ENCODE measurements at places on chromosomes 12 and 14.

GRCh38 chr12:131828671-131829355 is 620 bp downstream of the MMP17 start:
- no peak for DNase-seq

GRCh38 chr12:119176267-119177055 is 2.3 kb upstream of the HSPB8 start:
- peak; percentile 95 for DNase-seq

DNA sequence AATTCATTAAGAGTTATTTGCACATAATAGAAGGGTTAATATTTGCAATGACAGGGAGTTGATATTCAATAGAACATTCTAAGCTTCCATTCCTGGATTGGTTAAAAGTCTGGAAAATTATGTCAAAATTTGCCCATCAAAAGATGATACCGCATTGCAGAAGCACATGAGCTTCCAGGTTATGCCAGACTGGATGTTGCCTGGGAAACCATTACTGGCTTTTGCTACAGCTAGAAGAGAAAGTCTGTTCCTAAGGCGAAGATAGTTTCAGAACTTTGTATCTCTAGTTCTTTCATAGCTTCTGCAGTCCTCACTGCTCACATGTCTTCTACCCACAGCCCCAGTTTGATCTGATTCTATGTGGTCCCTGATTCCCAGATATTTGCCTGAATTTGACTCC is 122.4 kb upstream of the AMIGO2 start:
- DNase-seq = no peak

DNA sequence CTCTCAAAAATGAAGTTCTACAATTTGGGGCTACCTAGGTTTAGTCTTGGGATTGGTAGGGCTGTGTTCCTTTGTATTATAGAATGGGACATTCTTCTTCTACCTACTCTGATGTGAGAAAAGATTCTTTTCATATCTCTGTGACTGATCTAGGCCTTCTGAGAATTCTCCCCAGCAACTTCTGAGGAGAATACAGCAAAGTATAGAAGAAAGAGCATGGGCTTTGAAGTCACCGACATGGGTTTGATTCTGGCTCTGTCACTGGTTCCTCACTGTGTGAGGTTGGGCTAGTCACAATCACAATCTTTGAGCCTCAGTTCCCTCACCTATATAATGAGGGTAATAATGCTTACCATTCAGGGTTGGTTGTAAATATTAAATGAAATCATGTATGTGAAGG is 5.0 kb downstream of the ATN1 start:
- no peak for DNase-seq

DNA sequence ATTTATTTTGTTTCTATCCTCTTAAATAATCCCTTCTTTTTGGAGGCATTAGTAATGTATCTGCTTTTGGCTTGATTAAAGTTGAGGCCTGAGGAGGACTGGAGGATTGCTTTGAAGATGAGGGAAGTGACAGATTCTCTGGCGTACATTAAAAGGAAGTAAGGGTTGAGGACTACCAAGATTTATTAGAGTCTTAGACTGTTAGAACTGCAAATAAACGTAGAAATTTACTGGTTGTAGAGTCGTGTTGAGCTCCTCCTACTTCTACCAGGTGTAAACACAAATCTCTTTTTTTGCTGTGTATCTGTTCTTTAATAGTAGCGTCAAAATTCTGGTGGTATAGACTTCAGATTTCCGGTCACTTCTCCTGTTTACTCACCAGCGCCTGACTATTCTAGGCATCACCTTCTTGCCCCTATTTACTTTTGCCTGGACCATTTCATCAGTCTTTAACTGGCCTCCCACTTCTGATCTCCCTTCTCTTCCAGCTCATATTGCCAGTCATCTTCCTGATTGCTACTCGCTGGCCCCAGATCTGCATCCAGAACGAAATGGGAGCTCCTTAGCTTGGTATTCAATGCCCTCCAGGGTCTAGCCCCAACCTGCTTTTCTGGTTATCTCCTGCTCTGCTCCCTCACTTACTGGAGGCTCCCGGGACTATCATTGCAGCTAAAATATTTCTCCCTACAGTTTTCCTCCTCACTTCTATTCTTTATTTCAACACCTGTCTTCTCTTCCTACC is 8.4 kb upstream of the EID3 start:
- DNase-seq = no peak

- DNase-seq = no peak
Measured at GRCh38 chr12:63078906-63079305, 72.1 kb downstream of the AVPR1A start.

DNA sequence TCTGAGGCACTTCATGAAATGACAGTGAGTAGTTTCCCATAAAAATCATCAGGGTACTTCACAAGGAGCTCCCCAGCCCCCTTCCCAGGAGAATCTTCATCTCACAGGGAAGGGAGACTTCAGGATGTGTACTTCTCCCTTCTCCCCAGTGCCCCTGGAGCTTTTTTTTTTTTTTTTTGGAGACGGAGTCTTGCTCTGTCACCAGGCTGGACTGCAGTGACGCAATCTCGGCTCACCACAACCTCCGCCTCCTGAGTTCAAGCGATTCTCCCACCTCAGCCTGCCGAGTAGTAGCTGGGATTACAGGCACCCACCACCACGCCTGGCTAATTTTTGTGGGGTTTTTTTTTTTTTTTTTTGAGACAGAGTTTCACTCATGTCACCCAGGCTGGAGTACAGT is 10.4 kb downstream of the ITPK1 start:
- DNase-seq = no peak

- DNase-seq = no peak
Measured at GRCh38 chr12:104480826-104481440, 24.2 kb downstream of the CHST11 start.

DNA sequence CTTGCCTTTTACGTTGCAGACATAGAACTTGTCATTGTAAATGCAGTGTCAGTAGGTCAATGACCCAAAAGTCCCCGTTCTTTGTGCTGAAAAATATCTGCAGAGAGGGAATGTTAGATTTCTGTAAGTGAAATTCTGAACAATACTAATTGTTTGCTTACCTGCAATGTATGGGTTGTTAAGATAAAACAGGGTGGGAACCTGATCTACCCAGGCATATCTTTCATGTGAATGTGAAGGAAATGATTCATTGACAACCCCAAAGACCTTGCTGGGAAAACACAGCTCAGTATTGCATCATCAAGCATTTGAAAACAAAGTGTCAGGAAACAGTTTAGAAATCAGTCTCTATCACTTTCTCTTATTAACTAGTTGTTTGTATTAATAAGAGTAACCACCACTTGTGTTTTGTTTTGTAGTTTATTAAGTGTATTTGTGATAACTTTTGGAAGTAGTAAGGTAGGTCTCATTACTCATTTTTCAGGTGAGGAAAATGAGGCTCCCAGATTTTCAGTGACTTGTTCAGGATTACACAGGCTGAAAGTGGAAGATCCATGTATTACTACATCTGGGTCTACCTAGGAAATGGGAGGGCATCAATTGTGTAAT is 57.9 kb upstream of the SLC38A2 start:
- DNase-seq = no peak

DNA sequence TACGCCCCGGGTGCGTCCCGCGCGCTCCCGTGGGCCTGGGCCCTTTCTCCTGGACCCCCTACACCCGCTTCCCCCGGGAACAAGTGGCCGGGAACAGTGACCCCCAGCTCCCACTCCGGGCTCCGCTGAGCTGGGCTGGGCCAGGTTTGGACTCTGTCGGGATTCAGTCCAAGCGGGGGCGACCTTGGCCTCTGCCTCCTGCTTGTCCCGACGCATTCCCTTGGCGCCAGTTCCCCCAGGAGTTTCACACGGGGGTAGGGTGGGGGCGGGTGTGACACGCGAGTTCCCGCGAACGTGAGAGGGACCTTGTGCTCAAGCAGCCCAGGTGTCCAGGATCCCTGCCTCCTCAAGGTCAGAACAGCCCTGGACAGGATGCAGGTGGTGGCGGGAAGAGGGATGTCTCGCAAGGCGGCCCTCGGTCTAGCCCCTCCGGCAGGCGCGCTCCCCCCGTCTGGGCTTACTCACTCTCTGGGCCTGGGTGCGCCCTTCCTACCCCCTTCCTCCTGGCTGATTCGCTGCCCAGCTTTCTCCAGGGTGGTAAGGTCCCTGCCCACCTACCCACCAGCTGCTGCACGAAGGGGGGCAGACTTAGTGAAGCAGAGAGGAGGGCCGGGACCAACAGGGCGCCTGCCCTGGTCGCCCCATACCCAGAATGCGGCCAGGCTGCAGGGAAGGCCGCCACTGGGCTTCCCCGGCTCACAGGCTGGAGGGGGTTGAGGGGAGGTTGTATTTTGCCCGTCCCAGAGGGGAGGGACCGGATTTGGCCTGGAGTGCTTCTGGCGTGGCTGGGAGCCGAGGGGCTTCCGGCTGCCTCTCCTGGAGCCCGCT is 862 bp downstream of the CRIP2 start:
- no peak for DNase-seq

- DNase-seq = no peak
Measured at GRCh38 chr12:64268409-64268808, 46.3 kb upstream of the KICS2 start.

DNA sequence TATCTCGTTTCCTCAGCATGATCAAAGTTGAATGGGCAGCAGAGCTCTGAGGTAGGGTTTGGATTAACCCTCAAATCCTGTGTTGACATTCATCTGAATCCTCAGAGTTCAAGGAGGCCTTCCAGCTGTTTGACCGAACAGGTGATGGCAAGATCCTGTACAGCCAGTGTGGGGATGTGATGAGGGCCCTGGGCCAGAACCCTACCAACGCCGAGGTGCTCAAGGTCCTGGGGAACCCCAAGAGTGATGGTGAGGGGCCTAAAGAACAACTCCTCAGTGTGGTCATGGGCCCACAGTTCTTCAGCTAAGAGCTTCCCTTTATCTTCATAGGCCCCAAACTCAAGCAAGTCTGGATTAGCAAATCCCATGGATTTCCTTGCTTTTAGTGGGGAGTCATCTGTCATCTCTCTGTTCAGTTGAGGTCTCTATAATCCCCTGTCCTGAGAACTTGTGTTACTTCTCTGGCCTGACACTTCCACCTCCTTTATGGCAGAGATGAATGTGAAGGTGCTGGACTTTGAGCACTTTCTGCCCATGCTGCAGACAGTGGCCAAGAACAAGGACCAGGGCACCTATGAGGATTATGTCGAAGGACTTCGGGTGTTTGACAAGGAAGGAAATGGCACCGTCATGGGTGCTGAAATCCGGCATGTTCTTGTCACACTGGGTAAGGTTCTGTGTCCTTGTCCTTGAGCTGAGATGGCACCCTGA is 1.5 kb downstream of the MYL6 start:
- no peak for DNase-seq

GRCh38 chr12:18217966-18218365 is 43.4 kb upstream of the PIK3C2G start:
- DNase-seq = no peak

DNA sequence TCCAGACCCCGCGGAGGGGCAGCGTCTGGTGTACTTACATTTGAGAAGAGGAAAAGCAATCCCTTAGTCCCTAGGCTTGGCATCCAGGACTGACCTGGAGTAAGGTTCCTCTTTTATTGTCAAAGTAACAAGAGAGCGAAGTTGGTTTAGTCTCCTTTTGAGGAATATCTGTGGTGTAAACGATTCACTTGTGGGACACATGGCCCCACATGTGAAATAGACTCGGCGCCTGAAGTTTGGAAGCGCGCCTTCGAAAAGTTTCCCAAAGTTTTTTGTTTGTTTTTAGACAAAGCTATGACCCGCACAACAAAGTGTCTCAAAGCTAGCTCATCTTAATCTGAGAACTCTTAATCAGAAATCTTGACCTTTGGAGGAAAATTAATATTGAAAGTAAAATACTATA is 744 bp downstream of the STYX start:
- DNase-seq = no peak

- DNase-seq = no peak
Measured at GRCh38 chr12:15863984-15864383, 18.2 kb upstream of the STRAP start.

GRCh38 chr12:132657004-132657727 is 30.0 kb downstream of the POLE start:
- DNase-seq = no peak
